ENCODE measurements at places on chromosomes 6 and 20.

DNA sequence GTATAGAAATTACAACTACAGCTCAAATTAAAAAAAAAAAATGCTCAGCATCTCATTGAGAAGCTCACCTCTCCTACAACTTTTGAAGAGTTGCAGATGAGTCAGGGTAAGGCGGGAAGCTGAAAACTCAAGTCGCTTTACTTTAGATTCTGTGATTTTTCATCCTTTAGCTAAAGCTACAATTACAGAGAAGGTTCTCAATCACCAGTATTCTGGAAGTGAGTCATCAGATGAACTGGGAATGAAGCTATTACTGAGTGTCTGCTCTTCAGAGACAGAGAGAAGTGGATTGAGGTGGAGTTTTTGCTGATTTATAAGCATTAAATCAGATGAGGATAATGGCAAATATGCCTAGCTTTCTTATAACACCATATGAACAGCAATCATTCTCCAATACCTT, 91.9 kb downstream of the TFAP2A start:
- DNase-seq, result no peak

DNA sequence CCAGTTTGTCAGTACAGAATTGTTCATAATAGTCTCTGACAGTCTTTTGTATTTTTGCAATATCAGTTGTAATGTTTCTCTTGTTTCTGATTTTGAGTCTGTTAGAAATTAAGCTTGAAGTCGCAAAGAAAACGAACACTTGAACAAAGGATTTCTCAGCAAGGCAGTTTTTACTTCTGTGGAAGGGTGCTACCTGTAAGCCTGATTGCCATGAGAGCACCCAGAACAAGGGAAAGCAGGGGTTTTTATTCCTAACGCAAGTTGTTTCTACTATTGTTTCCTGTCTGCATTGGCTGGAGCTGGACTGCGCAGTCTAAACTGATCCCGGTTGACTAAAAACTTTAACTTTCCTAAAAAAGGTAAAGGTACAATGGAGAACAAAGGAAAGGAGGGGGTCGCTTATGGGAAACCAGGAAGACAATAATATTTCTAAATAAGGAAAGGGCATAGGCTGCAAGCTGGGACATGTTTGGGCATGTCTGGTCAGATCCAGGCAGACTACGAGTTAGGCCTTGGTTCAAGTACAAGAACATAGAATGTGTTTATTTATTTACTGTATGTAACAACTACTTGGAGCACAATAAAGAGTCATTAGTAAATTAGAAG, 28.5 kb downstream of the HLA-B start:
- no peak for DNase-seq

GRCh38 chr20:62584671-62585460, 57.4 kb upstream of the SLCO4A1 start:
- no peak for DNase-seq

DNA sequence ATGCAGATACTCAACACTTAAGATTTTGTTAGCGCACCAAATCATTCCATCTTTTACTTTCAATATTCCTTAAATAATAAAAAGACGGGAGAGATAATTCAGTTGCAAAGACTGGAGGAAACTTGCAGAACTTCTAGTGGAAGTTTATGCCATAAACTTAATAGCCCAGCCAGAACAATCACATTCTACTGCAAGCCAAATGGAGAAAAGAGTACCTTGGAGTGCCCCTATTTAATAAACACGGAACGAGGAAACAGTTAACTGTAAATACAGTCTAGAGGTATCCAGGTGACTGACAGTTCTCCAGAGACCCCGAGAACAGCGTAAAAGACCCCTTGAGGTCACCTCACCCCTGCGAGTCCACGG, 635 bp downstream of the SLC35B3 start:
- no peak for DNase-seq

DNA sequence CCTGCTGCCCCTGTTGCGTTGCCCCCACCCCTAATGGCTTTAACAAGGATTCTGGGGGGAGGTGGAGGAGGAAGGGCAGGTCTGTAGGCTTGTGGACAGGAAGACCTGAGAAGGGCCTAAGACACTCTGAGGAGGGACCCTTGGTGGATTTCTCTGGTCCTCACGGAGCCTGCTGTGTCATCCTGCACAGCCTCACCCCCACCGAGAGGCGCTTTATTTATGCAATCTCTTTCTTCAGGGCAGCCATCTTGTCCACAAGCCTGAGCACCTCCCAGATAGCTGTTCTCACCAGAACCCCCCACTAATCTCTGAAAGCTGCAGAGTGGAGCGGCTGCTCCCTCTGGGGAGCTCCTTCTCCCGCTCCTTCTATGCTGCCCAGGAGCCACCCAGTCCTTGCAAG, 59.3 kb upstream of the MLN start:
- DNase-seq, result no peak

- no peak for DNase-seq
Observed at GRCh38 chr6:138382498-138383265, 5.0 kb downstream of the SMIM28 start.

GRCh38 chr20:56842056-56842455, 212.9 kb downstream of the TFAP2C start:
- no peak for DNase-seq

DNA sequence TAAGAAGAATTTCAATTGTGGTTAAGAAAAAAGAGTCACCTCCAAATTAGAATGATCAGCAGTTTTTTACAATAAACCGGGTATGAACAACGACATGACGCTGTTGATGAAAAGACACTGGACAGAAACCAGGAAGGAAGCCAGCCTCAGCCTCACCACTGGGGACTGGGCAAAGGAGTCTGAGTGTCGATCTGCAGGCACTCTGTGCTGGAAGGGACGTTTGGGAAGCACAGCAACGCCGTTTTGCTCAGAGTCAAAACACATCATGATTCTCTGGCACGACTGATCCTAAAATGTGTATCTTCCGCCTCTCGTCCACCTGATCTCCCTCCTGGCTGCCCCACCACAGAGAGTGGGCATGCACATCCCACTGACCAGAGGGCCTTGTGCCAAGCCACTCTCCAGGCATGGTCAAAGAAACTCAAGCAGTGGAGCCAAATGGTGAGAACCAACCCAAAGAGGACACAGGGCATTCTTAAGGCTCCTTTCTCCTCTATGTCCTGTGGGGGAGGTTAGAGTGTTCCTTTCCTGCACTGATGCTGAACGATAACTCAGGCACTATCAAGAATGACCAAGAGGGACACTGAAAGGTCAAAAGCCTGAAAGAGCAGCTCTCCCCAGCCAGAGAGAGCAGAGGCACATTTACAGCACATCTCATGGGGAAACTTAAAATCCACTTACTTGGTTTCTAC, 68.8 kb downstream of the AGPAT4 start:
- DNase-seq, result no peak

- DNase-seq, result no peak
Observed at GRCh38 chr20:53901497-53902096, 168.8 kb downstream of the BCAS1 start.

DNA sequence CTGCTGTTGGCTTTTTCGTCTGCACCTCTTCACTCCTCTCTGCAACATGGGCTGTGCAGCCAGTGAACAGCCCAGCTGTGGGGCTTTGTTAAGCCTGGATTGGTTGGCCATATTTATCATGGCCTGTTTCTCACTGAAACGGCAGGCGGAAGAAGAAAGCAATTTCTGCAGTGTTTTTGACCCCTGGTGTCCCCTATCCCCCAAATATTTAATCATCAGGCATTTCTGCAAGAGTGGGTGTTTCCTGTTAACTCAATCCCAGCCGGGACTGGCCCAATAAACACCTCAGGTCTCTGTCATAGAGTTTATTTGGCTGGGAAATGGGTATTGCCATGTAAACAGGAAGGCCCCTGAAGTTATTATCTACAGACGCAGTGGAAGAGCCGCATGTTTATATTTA, 174.8 kb upstream of the SUPT3H start:
- no peak for DNase-seq

- DNase-seq, result no peak
Observed at GRCh38 chr6:9307786-9308185, 872.4 kb upstream of the SLC35B3 start.

DNA sequence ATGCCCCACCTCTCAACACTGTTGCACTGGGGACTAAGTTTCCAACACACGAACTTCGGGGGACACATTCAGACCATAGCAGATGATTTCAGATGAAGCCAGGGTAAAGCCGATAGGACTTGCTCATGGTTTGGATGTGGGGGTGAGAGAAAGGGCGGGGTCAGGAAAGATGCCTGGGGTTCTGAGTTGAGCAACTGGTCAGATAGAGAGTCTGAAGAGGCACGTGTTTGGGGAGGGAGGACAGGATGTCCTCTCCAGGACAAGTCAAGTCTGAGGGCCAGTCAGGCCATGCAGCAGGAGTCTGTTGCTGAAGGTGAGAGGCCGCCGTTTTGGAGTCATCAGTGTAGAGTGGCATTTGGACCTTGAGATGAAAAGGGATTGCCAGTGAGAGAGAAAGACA, 197.9 kb upstream of the SNX9 start:
- no peak for DNase-seq

- no peak for DNase-seq
Observed at GRCh38 chr6:2127484-2127911, 117.9 kb downstream of the GMDS start.

- no peak for DNase-seq
Observed at GRCh38 chr6:12841619-12842018, 125.1 kb downstream of the PHACTR1 start.

- no peak for DNase-seq
Observed at GRCh38 chr20:20823476-20823881, 111.0 kb upstream of the RALGAPA2 start.

GRCh38 chr6:57135885-57136284, 36.2 kb upstream of the BAG2 start:
- DNase-seq, result no peak

- no peak for DNase-seq
Observed at GRCh38 chr6:125486881-125487280, 185.1 kb upstream of the HDDC2 start.

DNA sequence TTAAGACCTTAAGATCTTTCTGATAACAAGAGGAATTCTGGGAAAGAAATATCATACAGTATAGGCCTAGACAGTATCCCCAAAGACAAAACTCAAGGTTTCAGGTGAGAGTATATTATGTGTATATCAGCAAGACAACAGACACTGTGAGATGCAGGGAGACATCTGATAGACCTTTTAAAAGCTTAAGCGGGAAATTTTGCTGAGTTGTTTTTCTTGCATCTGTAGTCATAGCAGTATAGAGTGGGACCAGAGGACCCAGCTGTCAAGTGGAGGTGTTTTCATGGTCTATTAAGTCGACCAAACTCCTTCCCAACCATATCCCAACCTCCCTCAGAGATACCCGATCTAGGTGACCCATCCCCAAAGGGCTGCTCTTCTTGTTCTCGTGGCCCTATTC, 98.1 kb upstream of the THEMIS start:
- no peak for DNase-seq

- no peak for DNase-seq
Observed at GRCh38 chr6:30987304-30987703, 3.8 kb downstream of the MUC21 start.

GRCh38 chr6:16471222-16471909, 233.0 kb downstream of the GMPR start:
- DNase-seq, result no peak

DNA sequence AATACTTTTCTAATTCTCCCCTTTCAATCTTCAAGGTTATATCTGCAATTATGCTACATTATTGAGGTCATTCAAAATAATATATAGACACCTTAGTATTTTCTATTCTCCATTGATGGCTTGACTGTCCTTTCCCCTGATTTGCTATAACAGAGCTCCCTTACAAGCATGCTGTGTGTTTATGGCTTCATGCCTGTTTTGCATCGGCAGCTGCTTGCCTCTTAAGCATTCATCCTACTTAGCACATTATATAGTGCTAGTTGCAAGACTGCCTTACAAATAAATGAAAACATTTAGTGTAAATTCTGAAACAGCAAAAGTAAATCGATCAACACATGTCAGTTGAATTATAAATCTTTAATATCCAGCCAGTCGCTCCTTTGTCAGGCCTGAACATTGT, 476.2 kb upstream of the POU3F2 start:
- no peak for DNase-seq
